ENCODE measurements at places on chromosomes 2 and 18. TPM values are rescaled to one million over a fixed set of nuclear protein-coding genes. Genes with fewer than 3 reads are reported as not detected.
A peak's percentile ranks its signal among the peaks of the same experiment; 100 is the strongest.

- no peak for DNase-seq
These were observed 11.0 kb upstream of the PLB1 start for GRCh38 chr2:28484835-28485234.

DNA sequence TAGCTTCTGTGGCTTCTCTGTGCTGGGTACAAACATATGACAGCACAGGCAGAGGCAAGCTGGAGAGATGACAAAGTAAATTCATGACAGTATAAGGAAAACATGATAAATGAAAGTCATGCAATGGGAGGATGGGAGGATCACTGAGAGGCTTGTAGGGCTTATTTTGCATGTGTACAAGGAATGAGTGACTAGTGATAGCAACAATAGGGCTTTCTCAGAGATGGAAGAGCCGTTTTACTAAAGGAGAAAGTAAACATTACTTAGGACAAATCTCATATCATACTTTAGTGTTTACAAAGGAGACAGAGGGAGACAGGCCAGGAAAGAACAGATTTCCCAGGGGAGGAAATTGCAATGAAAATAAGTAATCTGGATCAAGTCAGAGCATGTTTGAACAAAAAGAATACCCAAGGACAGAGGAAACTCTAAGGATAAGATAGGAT lies 82.5 kb upstream of the RBMS1 start:
- no peak for DNase-seq

- no peak for DNase-seq
These were observed 569.8 kb downstream of the ARHGAP15 start for GRCh38 chr2:143698888-143699570.

DNA sequence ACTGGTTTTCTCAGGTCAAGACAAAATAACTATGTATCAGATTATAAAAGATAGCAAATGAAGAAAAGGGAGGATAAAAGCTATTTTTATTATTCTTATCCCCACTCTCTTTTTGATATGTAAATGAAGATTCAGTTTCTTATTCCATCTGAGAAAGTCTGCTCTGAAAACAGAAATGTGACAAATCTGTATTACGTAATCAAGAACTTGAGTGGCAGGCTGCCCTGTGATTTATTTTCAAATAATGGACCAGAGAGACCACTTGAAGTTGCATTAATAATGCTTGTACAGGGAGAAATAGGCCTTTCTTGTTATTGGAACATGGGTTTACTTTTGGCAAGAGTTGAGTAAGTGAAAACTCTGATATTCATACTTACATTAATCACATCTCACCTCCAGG lies 727.4 kb downstream of the DPP10 start:
- DNase-seq = no peak

DNA sequence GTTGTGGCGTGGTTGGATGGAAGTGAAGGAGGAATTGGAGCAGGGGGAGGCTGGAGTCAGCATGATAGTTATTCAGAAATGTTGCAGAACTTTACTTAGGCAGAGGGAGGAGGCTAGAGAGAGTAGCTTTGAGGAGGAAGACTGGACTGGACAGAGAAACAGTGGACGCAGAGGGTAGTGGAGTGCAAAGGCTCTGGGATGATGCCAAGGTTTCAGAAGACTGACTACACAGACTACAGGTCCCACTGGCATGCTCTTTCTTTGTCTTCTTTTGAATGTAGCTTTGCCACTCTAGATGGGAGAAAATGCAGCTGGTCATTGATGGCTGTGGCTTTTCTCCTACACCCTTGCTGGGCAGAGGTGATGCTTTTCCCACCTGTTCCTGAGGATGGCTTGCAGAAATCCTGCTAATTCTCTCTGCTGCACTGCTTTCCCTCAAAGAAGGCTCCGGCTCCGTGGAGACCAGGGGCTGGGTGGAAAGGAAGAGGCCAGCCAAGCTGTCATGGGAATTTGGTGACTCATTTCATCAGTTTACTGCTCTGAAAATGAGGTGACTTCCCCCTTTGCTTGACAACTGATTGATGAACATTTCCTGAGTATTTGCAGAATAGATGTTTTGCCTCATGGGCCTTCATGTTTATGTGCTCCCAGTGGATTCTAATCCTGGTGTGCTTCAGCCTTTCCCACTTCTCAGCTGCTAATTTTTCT lies 42.4 kb downstream of the MEIS1 start:
- DNase-seq = no peak

GRCh38 chr2:106065268-106065982 lies 128.7 kb downstream of the UXS1 start:
- peak; percentile 34 for DNase-seq

- no peak for DNase-seq
These were observed 34.6 kb upstream of the RAB1A start for GRCh38 chr2:65164426-65164891.

GRCh38 chr2:129078548-129078947 lies 759.9 kb upstream of the HS6ST1 start:
- DNase-seq = no peak

- peak; percentile 46 for DNase-seq
These were observed 48.5 kb downstream of the SERPINB7 start for GRCh38 chr18:63823516-63824219.

- DNase-seq = no peak
These were observed 125.3 kb downstream of the SH3RF3 start for GRCh38 chr2:109254174-109254904.

DNA sequence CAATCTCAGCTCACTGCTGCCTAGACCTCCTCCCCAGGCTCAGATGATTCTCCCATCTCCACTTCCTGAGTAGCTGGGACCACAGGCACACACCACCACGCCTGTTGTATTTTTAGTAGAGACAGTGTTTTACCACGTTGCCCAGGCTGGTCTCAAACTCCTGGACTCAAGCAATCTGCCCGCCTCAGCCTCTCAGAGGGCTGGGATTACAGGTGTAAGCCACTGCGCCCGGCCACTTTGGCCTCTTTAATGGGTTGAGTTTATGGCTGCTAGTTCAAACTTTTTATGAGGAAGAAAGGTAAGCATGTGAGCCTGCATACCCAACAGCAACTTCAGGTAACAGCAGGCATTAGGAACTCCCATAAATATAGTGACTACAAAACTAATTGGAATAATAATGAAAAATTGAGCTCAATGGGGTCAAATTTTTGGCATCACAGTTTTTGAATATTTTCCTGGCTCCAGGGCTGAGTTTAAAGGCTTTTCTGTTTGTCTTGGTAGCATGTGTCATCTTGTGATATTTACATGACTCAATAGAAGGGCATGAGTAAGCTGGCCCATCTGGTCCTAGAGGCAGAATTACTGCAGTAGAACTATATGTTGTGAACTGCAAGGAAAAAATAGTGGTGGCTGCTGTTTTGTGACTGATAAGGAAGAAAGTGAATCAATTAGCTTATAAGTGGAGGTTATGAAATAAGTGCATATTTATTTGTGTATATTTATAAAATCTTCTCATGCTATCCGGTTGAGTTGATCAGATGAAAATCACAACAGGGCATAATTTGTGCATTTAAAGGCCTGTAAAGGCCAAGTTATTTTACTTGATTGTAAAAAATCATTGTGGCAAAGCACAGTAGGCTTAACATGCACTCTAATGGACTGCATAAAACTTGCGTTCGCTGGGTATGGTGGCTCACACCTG lies 24.8 kb downstream of the GALM start:
- peak; percentile 62 for DNase-seq

- no peak for DNase-seq
These were observed 272.4 kb upstream of the DPP10 start for GRCh38 chr2:114170070-114170469.

- no peak for DNase-seq
These were observed 90.6 kb downstream of the USP34 start for GRCh38 chr2:61380056-61380881.

DNA sequence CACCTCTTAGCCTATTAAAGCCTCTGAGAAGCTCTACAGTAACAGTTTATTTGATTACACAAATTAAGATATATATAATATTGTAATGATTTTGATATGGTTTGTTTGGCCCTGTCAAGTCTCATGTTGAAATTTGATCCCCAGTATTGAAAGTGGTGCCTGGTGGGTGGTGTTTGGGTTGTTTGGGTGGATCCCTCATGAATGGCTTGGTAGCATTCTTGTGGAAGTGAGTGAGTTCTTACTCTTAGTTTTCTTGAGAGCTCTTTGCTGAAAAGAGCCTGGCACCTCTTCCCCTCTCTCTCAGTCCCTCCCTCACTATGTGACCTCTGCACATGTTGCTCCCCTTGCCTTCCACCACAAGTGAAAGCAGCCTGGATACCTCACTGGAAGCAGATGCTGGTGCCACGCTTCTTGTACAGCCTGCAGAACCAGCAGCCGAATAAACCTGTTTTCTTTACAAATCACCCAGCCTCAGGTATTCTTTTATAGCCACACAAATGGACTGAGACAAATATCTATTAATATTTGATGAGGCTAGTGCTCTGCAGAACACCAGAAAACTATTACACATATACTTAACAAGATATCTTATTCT lies 52.8 kb downstream of the SLC4A10 start:
- no peak for DNase-seq

GRCh38 chr2:176138923-176139660 lies 9.6 kb downstream of the HOXD8 start:
- no peak for DNase-seq

- no peak for DNase-seq
These were observed 10.4 kb upstream of the EN1 start for GRCh38 chr2:118857677-118858484.

DNA sequence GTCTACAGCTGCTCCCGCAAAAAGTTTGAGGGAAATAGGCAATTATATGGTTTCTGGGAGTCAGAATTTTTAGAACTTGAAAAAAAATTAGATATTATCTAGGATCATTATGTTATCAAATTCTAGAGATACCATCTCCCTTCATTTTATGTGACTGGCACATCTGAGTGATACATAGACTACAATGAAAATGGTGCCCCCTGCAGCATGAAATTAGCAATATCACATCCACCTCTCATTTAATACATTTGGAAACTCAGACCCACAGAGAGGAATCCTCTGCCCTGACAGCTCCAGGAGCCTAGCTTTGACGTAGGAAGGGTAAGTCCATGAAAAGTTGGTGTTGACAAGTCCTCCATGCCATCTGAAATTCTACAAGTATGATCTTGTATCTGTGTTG lies 381.6 kb downstream of the SUCLG1 start:
- no peak for DNase-seq

DNA sequence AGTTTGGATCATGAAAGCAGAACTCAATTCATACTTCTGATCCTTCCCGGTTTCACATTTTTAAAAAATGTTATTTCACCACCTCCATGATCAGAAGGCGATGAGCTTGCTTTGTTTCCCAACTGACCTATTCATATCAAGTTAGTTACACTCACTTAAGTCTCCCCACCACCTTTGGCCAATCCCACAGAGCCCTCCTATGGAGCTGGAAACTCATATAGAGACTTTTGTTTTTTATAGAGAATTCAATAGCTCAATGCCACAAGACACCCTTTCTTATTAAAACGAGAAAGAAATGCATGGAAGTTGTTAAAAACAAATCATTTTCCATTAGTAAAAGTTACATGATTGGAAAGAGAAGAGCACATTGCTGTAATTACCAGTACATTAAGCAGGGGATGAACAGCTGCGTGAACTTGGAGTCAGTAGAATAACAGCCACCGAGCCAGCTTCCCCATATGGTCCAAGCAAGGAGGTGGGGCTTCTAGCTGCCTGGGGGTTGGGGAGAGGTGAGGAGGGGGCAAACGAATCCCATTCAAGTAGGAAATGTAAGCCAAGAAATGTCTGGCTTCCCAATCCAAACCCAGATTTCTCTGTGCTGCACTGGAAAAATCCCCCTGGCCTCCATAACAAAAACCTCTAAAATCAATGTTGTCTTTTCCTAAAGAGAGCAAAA lies 614.5 kb downstream of the IRS1 start:
- DNase-seq = no peak

DNA sequence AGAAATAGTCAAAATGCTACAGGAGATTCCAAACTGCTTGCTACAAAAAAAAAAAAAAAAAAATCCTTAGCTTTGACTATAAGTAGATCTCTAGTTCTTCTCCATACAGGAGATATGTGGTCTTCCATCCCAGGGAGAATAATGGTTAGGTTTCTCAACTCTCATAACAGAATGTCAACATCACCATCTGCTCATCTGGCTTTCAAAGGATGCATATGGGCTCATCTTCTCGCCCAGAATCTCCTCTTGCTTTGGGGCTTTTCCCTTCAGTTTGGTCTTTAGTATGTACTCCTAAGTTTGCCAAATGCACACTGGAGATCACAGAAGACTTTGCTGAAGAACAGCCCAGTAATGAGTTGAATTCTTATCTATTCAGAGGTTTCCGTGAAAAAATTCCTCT lies 240.7 kb downstream of the NRXN1 start:
- no peak for DNase-seq

- DNase-seq = peak; percentile 39
These were observed 625 bp downstream of the ARPC2 start for GRCh38 chr2:218217360-218218267.

DNA sequence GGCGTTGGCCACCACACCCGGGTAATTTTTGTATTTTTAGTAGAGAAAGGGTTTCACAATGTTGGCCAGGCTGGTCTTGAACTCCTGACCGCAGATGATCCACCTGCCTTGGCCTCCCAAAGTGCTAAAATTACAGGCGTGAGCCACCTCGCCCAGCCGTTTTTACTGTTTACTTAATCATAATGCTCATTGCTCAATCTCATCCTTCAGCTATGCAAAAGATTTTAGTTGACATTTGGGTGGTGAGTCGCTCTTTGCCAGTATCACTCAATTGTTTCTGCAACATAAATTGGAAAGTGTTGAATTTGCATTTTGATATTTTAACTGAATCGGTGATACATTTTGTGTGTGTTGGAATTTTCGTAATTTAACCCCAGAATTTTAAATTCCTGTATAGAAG lies 7.8 kb upstream of the ZNF532 start:
- DNase-seq = no peak

DNA sequence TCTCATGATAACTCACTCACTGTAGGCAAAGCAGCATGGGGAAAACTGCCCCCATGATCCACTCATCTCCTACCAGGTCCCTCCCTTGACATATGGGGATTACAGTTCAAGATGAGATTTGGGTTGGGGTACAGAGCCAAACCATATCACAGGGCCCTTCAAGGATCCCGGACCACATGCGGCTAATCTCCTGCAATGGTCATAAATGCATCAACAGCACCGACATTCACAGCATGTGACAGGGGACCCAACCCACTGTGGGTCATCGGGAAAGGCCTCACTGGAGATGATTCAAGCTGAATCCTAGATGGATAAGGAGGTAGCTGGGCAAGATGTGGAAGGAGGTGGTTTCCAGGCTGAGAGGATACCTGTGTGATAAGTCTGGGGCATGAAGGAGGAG lies 129.4 kb downstream of the MYO5B start:
- no peak for DNase-seq

Gene NCKAP5
- total RNA-seq = 0.78 TPM

Gene SKA1
- total RNA-seq = not detected

Gene PDE11A
- 2.6 TPM for total RNA-seq

Gene DLGAP1
- total RNA-seq = 0.52 TPM

Gene ZNF385B
- total RNA-seq = under 0.01 TPM

Gene PDIA6
- total RNA-seq = 141 TPM

Gene IL1R2
- not detected for total RNA-seq

Gene LGALSL
- 1.3 TPM for total RNA-seq

Gene HNMT
- total RNA-seq = 52.1 TPM
